Panc1 (cell line): ENCODE measurements at places on chromosomes 6 and 20.

DNA sequence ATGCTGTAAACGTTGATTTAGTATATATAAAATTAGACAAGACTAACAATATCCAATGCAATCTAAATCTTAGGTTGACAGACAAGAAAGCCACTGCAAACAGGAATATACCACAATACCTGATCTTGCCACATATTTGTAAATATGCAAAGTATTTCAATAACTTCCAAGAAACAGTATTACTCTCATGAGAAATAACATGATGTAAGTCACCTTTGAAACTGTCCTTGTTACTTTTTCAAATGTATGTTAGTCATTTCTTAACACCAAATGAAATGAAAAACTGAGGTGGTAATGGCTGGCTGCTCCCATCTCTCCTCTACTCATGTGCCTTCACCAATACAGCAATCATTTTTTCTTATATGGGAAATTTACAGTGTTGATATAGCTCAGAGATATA is 118.7 kb downstream of the ATG5 start:
- no peak for DNase-seq

GRCh38 chr20:12315652-12316051 is 398.0 kb downstream of the BTBD3 start:
- DNase-seq = no peak

- DNase-seq = no peak
Measured at GRCh38 chr6:20559924-20560551, 25.8 kb downstream of the CDKAL1 start.

DNA sequence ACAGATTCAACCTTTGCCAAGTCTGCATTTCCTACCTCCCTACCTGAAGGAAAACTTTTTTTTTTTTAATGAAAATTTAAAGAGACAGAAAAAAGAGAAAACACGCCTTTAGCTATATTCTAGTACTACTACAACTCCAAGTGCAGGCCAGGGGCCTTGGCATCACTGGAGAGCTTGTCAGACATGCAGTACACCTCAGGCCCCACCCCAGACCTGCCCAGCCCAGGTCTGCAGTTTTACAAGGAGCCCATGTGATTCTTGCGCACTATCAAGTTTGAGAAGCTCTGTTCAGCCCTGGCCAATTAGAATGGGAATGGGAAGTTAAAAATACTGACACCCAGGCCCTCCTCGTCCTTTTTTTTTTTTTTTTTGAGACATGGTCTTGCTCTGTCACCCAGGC is 85.0 kb downstream of the NFATC2 start:
- no peak for DNase-seq

GRCh38 chr6:89597988-89598387 is 40.6 kb downstream of the LYRM2 start:
- DNase-seq = peak; percentile 4

- no peak for DNase-seq
Measured at GRCh38 chr6:743320-744096, 50.6 kb upstream of the EXOC2 start.

DNA sequence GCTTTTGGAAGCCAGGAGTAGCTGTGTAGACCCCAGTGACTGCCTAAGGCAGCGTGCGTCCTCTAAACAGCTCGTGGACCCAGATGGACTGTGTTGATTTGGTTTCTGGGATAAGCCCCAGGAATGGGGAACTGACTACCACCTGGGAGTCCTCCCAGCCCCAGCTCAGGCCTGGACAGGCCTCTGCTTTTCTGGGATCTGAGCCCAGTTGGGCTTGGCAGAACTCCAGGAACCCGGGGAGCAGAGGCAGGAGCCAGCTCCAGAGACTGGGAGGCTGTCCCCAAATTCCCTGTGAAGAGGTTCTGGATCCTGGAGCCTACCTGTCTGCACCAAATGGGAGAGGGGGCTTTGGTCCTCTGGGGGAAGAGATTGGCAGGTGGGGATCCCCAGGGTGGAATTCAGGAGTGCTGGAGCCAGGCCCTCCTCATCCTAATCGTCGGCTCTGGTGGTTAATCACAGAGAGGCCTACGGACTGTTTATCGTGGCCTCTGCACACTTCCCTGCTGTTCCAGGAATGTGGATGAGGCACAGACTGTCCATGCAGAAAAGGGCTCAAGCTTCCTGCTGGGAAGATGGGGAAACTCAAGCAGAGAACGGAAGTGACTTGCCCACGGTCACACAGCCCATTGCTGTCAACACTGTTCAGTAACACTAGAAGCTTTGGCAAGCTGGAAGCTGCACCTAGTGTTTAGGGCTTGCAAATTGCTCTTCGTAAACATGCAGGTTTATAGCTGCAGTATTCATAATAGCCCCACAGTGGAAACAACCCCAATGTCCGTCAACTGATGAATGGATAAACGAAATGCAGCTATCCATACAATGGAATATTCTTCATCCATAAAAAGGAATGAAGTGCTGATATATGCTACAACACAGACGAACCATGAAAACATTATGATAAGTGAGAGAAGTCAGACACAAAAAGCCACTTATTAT is 100.6 kb downstream of the KCNB1 start:
- no peak for DNase-seq

GRCh38 chr6:156345700-156346099 is 431.5 kb upstream of the ARID1B start:
- DNase-seq = no peak

DNA sequence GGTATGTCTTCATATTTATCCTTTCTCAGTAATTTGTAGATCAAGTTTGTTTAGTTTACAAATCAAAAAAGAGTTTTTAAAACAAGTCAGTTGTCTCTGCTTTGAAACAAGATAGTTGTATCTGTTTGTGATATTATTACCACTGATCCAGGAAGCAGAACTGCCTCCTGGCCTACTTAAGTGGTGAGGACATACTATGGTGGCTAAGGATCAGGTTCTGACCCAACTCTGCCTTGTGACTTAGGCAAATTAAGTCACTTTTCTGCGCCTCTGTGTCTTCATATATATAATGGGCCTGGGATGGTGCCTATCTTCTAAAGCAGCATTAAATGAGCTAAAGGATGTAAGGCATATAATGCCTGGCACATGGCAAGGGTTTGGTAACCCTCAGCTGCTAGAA is 8.7 kb downstream of the ANKS1A start:
- DNase-seq = no peak

DNA sequence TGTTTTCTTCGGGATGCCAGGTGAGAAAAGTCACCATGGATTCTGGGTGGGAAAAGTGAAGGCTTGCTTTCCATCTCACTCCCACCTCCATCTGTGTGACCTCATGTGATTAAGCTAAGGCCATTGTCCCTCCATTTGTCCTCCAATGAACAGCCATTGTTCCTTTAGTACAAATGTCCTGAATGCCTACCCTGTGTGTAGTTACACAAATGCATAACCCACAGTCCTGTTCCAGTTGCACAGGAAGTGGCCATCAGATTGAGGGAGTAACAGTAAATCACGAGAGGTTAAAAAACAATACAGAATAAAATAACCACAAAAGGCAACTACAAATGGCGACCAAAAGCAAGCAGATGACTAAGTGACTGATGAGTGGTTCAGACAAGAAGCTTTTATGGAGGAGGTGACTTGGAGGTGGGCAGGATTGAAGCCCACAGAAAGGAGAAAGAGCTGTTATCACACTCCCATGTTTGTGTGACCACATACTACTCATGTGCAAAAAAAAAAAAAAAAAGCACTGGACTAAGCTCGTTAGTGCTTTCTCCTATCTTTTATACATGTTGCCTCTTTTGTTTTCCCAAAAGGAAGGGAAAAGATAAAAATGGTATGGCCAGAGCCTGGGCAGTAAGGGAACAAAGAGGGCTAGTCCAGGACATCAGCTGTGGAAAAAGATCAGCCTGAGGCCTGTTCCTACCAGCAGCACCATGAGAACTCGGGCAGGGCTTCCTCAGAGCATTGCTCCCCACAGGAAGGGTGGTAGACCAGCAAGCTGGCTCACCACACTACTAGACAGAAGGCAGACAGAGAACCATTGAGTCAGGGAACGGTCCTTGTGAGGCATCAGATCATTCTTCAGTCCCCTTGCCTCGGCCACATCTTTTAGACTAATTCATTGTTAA is 111.0 kb downstream of the TFAP2A start:
- no peak for DNase-seq

DNA sequence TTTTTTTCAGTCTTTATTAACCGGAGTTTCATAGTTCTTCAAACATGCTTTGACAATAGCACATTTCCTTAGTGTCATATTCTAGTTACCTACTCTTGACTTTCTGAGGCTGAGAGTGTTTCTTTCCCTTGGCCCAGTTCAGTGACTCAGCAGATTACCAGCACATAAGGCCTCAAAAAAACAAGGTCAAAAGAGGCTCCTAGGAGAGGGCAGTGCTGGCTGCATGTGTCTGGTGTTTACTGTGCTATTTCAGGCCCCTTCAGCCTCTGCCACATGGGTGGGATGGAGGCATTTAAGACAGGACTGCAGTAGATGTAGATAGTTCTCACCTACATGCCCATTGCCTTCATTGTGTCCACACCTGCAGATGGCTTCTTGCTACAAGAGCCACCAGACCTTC is 198.2 kb upstream of the SSTR4 start:
- DNase-seq = no peak

- no peak for DNase-seq
Measured at GRCh38 chr20:35054814-35055213, 37.8 kb downstream of the TRPC4AP start.

GRCh38 chr6:145836772-145837171 is 22.2 kb upstream of the FBXO30 start:
- DNase-seq = no peak

GRCh38 chr20:54015496-54015895 is 54.9 kb downstream of the BCAS1 start:
- no peak for DNase-seq

- no peak for DNase-seq
Measured at GRCh38 chr6:149974825-149975224, 11.1 kb downstream of the ULBP1 start.

GRCh38 chr6:21225912-21226311 is 367.6 kb upstream of the SOX4 start:
- DNase-seq = no peak

DNA sequence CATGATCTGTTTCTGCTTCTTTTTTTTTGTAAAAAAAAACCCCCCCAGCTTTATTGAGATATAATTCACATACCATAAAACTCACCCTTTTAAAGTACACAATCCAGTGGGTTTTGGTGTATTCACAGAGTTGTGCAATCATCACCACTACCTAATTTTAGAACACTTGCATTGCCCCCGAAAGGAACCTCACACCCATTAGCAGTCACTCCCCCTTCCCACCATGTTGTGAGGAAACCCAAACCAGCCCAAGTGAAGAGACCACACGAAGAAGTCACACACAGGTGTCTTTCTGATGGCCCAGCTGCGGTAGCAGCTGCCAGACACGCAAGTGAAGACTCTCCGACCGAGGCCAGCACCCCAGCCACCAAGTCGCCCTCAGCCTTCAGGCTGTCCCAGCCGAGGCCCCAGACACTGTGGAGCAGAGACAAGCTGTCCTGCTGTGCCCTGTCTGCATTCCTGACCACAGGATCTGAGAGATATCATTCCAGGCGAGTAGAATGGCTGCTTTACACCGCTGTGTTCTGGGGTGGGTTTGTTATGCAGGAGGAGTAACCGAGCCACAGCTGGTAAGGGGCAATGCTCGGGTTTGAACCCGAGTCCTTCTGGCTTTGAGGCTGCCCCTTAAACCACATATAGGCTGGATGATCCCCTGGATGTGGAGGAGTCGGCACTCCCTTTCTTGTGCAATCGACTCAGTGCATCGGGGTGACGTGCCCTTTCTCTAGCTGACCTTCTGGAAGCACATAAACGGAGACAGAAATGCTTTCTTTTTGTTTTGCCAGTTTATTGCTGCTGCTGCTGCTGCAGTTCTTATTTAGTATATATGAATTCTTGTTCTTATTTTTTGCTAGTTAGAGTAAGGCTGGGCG is 59.1 kb upstream of the PTPN1 start:
- no peak for DNase-seq

- DNase-seq = no peak
Measured at GRCh38 chr20:48425817-48426612, 401.8 kb downstream of the PREX1 start.

GRCh38 chr6:88963139-88964090 is at the start of gene RNGTT:
Gene RNGTT, minus strand, starts transcription at chr6:88963618. Its CDS starts 209 bp downstream, at chr6:88963409.
- DNase-seq = peak; percentile 80

DNA sequence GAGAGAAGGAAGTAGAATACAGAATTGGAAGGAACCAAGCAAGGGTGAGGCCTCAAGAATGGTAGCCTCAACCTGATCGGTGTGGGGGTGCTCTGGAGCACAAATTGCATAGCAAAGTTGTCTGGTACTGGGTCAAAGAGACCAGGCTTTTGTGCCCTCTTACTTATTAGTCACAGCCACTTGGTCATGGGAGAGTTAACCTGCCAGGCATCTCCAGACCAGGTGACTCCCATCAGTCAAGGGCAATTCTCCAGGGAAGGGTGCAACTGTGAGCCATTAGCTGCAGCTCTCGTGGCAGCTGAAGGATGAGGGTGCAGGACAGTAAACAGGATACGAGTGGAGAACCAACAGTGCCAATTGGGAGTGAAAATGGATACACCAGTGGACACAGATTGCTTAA is 47.7 kb upstream of the PLCB4 start:
- DNase-seq = no peak

GRCh38 chr20:63135411-63135810 is 80.5 kb downstream of the YTHDF1 start:
- no peak for DNase-seq

DNA sequence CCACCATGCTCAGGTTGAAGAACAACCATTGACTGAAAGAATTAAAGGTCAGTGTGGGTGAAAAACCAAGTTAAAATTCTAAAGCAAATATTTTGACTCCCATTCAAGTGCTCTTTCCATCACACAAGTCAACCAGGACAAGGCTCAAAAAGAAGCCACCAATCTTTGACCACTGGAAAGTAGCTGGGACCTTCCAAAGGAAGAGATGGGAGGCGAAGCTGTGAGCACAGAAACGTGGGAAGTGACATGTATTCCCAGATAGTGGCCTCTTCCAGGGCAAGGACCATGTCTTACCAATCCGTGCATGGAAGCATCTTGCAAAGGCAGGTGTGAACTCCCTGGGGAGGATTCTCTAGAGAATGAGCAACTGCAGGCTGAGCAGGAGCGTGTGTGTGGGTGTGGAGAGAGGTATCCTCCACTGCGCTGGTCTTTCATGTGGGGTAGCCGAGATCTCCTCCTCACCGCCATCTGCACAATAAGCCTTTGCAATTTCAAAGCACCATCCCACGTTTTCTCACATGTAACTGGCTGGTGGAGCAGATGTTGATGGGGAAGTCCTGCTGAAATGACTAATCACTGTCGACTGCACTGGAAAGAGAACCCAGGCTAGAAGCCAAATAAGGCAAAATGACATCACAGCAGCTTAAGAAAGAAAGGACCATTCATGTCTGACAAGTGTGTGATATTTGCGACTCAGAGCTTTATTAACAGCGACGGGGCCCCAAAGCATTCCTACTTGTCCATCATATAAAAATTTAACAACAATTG is 189.4 kb upstream of the RREB1 start:
- DNase-seq = no peak

DNA sequence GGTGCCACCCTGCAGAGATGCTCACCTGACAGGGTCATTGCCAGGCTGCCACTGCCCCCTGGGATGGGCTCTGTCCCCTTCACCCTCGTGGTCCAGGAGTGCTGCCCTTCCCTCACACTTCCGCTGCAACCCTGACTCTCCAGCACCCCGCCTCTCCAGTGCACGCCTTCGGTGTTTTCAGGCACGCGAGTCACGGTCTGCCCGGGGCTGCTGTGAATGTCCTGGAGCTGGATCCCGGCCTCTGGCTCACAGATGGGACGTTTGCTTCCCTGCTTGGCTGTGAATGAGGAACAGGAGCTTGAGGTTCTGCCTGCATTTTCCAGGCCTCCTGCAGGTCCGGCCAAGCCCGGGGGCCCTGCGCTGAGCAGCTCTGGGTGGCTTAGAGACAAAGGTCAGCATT is 343.4 kb downstream of the SMOC2 start:
- DNase-seq = no peak

GRCh38 chr6:166738386-166739116 is 111.5 kb upstream of the RPS6KA2 start:
- no peak for DNase-seq
